ENCODE measurements at places on chromosomes 2 and 18. TPM values are rescaled to one million over a fixed set of nuclear protein-coding genes. Genes with fewer than 3 reads are reported as not detected.

Gene CCDC178
- not detected for total RNA-seq

Gene SERPINB7
- not detected for total RNA-seq

Gene DYNAP
- not detected for total RNA-seq

Gene EVA1A
- not detected for total RNA-seq

Gene SPAG16
- total RNA-seq, result 10.3 TPM

Measured in activated CD8-positive, alpha-beta memory T cell treated with anti-CD3 and anti-CD28 coated beads for 36 hours (primary cell).